ENCODE measurements at places on chromosomes 5 and 9.

- peak; percentile 95 for DNase-seq
Observed at GRCh38 chr9:130451509-130452388, 7.0 kb downstream of the ASS1 start.

- DNase-seq = peak; percentile 91
Observed at GRCh38 chr9:33233626-33234342, 6.2 kb upstream of the SPINK4 start.

DNA sequence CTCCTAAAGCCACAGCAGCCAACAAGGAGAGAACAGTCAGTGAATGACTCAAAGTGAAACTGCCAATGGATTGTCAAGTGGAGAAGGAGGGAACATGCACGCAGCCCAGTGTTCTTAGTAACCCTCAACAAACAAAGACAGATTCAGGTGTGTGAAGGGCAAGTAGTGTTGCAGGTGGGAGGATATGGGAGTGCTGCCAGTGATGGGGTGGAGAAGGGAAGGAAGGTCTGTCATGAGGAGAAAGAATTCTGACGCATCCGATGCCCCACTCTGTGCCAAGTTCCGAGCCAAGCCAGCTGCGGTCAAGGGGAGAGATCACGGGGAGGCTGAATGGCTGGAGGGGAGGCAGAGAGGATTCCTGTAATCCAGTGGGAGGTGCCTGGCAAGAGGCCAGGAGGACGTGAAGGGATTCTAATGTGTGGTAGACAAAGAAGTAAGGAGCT, 56.5 kb downstream of the CAST start:
- no peak for DNase-seq

- no peak for DNase-seq
Observed at GRCh38 chr5:125695996-125696655, 727.1 kb upstream of the GRAMD2B start.

DNA sequence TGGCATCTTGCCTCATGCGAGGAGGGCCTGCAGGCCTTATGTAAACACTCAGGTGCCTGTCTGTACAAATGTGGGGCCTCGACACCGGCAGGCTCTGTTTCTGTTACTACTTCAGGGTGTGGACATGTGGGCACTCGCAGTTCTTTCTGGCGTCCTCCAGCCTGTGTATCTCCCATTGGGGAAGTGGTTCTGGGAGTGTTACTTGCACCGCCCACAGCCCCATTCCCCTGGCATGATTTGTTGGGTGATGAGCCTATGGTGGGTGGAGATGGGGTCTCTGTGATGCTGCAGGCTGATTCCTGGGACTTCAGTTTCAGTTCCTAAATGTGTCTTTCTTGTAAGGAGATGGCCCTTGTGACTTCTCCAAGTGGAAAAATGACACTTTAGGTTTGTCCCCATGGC, 82.1 kb upstream of the PITX1 start:
- no peak for DNase-seq

DNA sequence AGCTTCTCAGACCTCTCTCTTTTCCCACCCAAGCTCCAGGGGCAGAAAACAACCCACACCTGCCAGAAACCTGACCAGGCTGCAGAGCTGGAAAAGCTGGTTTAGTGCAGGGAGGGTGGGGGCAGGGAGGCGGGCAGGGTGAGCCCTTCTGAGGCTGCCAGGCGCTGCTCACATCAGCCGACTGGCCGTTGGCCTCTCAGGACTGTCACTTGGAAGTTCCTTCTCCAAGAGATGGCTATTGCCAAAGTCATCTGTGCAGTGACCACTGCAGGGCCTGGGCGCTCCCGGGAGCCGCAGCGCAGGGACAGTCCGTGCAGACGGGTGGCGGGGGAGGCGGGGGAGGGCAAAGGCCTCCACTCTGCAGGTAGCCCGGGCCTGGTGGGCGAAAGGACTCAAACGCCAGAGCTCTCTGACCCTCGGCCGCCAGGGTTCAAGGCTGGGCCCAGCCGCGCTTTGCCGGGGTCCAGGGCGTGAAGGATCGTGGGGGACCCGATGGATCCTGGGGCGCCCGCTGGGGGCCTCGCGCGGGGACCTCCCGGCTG, 205.0 kb upstream of the IER5L start:
- peak; percentile 86 for DNase-seq

GRCh38 chr9:35755071-35755470, 995 bp upstream of the MSMP start:
- DNase-seq = no peak

DNA sequence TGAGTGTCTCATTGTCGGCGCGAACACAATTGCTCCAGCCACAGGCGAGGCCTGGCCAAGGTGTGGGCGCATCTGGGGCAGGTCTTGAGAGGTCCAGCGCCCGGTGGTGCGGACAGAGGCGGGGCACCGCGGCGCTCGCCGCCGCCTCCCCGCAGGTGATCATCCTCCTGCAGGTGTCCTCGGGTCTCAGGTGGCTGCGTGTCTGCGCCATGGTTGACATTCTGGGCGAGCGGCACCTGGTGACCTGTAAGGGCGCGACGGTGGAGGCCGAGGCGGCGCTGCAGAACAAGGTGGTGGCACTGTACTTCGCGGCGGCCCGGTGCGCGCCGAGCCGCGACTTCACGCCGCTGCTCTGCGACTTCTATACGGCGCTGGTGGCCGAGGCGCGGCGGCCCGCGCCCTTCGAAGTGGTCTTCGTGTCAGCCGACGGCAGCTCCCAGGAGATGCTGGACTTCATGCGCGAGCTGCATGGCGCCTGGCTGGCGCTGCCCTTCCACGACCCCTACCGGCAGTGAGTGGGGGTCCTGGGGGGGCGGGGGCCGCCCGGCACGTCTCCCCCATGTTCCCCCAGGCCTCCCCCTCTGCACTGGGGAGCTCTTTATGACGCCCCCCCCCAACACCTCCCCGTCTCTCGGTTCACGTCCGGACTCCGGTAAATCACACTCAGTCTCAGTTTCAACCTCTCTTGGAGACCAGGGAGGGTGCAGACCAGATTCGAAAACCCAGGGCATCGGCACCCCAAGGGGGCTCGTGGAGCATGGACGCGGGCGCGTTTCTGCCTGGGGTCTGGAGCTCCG, 446 bp downstream of the NXNL2 start:
- no peak for DNase-seq

DNA sequence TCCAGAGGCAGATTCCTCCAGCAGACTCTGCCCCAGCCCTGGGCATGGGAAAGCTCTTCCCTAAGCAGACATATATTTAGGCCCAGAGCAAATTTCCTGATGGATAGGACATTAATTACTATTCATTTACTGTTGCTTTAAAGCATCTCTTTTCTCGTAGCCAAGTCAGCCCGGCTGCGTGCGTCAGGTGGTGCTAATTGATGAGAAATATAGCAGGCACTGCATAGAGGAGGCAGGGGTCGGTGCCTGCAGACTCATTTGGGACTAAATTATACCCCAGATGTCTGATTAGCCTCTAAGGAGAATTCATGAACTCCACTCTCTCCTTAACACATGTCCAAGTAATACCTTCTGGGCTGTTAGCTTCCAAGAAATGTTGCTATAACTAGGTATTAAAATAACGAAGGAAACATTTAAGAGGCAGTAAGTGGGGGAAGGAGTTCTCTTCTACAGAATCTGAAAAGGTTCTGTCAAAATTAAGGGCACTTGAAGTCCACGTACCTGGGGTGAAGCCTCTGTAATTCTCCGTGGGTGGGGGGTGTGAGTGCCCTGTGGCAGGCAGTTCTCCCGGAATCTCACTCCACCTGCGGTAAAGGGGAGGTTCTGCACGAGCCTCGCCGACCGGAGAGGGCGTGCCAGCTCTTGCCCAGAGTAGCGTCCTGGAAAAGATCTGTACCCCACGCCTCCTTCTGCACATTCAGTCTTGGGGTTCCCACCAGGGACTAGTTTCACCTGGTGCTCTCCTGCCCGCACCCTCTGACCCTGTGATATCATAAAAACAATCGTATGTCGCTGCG, 115.9 kb upstream of the FCN2 start:
- DNase-seq = no peak

GRCh38 chr9:33466565-33467495, 6.9 kb downstream of the NOL6 start:
- DNase-seq = peak; percentile 67

All from ureter (tissue), 1 donor.